ENCODE measurements at places on chromosomes 1 and 21.

- DNase-seq = no peak
Measured at GRCh38 chr21:41570791-41571355, 62.9 kb upstream of the TMPRSS2 start.

DNA sequence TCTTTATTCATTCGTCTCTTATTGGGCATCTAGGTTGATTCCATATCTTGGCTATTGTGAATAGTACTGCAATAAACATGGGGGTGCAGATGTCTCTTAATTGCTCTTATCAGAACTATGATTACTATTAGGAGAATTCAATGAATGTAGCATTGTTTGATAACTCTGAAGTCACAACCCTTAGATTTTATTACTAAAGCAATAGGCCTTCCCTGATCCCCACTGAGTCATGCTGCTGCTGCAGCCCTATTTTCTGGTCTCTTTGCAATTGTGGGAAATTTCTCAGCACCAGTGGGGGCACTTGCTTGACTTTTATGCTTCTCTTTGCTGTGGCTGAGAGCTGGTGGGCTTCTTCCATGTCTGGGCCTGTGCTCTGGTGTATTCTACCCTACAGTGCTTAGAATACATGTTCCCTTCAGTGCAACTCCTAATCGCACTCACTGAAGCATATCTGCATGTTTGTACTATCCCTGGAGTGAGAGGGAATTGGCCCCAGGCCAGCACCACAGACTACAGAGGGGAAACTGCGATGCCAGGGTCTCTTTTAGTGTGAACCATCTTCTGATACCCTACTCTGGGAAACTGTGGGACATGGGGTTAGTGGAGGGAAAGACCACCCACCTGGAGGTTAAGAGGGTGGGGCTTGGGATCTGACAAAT, 52.2 kb upstream of the ROR1 start:
- no peak for DNase-seq

DNA sequence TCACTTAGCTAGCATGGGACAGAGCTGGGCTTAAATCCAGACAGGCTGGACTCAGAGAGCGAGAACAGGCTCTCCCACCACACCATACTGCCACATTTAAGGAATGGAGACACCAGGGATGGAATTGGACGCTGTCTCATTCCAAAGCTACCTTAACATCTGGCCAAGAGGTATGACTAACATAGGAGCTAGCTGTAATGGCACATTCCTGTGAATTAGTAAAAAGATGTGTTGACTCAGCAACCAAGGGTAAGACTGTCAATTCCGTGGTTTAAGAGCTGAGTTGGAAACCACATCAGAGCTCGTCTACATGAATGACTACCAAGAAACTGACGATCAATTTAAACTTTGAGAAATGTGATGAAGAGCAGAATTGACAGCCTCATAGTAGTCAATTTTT, 8.3 kb upstream of the TNFRSF9 start:
- DNase-seq = peak; percentile 13

GRCh38 chr1:225868631-225869330, 13.4 kb downstream of the TMEM63A start:
- no peak for DNase-seq

DNA sequence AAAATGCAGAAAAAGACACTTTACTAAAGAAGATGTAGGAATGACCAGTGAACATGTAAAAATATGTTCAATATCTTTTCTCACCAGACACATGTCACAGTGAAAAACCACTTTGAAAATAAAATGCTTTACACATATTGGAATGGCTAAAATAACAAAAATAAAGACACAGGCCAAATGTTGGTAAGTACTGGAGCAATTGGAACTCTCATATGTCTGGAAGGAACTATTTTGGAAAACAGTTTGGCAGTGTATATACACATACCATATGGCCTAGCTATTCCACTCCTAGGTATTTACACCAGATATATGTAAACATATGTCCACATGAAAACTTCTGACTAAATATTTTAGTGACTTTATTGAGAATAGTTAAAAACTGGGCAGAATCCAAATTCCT, 927.2 kb downstream of the BRINP3 start:
- DNase-seq = no peak

GRCh38 chr1:224632921-224633321, 16.8 kb downstream of the CNIH3 start:
- no peak for DNase-seq

DNA sequence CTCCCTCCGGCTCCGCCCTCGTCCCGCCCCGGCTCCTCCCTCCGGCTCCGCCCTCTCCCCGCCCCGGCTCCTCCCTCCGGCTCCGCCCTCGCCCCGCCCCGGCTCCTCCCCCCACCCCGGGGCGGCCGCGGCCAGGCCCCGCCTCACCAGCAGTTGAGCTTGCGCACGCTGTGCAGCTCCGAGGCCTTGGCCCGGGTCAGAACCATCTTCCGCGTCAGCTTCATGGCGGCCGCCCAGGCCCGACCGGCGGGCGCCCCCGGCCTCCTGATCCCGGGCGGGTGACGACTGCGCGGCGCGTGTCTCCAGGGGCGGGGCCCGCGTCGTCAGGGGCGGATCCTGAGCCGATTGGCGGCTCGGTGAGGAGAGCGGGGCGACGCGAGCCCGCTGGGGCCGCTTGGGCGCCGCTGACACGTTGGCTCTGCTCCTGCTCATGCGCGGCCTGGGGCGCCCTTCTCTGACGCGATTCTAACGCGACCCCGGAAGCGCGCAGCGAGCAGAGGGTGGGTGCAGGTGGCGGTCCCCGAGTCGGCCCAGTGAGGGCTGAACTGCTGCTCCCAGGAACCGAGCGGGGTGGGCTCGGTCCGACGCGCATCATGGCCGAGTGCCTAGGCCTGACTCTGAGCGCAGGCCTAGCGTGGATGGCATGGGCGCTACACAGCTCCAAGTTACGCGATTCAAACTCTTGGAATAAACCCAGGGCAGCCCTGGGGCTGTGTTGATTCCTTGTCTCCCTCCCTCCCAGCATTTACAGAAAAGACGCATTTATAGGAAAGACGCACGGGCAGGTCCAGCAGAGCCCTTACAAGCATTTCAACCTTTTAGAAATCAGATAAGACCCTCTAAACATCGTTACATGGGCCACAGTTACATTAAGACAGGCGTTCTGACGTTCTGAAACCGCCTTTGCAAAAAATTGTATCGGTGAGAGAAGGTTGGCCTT, at the start of gene CFAP410:
Gene CFAP410, minus strand, starts transcription at position 420 of the 940 bp plus-strand sequence. Its CDS starts 196 bp downstream, at position 224.
- peak; percentile 96 for DNase-seq

DNA sequence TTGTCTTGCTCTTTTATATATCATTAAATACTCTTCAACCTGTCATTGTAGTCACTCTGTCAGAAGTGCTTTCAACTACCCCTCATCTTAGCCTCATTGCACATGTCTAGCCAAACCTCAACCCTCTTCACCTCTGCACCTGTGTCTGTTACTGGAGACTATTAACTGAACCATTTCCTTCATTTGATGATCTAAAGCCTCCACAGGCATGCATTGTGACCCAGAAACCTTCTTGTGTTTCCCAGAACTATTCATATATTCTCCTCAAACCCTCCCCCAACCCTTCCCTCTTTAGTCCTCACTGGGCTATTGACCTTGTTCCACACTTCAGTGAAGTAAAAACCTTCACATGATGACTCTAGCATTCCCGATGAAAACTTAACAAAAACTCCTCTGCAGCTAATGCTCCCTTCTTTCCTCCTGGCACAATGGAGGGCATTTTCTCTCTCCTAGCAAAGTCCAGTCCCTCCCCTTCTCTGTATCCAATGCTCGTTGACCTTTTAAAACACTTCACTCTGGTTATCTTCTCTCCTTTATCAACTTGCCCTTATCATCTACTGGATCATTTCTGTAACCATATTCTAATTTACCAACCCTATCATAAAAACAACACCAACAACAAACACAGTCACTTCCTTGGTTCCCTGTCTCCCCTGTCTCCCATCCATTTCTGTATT, 86.1 kb downstream of the BACH1 start:
- no peak for DNase-seq

DNA sequence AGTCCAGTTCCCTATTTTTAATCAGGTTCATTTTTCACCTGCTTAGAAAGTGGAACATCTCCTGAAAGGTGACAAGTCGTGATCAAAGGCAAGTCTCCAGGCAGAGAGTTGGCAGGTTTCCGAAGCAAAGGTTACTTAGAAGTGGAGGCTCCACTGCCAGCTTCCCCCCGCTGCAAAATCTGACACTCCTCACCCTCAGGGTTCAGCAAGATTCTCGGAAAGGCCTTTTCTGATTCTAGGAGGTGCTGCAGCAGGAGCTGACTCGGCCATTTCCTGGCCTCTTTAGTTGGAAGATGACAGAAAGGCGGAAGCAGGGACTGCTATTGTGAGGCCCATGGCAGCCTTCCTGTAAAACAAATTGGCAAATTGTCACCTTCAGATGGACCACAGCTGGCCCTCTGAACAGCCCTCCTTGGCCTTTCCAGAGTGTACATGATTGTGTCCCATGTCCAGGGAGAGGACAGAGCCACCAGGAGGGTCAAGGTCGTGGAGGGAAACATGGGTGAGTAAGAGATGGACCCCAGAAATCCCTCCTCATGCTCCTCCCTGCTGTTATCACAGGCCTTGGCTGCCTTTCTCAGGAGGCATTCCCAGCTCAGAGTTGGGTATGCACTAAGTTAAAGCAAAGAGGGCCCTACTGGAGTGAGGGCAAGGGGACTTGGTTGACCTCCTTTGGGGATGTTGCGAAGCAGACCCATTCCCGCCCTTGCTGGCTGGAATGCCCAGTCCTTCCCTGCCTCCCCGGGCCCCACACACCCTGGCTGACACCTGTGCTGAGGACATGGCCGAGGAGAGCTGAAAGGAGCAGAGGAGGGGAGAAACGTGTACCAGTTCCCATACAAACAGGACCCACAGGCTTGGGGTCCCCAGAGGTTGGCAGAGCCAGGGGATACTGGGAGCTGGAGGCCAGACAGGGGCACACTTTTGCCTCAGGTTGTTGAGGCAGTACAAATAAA, 115.5 kb upstream of the IRF2BP2 start:
- peak; percentile 35 for DNase-seq

GRCh38 chr1:48767975-48768510, 8.6 kb downstream of the BEND5 start:
- no peak for DNase-seq

DNA sequence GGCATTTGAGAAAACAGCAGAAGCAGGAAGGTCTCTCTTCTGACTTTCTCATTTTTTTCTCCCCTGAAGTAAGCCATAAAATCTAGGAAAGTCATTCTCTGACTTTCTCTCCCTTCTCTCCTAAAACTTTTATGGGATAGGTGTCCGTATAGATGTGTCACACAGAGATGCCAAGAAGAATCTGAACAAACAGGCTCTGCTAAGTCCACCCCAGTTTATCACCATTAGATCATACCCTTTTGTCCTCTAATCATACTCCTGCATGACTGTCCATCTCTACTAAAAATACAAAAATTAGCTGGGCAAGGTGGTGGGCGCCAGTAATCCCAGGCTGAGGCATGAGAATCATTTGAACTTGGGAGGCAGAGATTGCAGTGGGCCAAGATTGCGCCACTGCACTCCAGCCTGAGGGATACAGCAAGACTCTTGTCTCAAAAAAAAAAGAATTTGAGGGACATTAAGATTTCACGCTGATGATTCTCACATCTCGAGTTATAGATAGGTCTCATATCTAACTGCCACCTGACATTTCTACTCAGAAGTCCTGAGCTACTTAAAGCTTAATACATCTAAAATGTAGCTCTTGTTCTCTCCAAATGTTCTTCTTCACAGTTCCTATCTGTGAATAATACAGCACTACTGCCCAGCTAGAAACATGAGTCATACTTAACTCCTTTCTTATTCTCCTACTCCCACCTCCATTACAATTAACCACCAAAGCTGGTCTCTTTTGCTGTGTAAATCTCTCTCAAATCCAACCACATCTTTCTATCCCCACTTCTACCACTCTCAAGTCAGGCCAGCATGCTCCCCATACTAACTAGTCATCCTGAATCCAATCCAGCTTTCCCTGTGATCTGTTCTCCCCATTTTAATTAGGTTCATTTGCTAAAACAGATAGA, 47.7 kb downstream of the ZNF644 start:
- no peak for DNase-seq

DNA sequence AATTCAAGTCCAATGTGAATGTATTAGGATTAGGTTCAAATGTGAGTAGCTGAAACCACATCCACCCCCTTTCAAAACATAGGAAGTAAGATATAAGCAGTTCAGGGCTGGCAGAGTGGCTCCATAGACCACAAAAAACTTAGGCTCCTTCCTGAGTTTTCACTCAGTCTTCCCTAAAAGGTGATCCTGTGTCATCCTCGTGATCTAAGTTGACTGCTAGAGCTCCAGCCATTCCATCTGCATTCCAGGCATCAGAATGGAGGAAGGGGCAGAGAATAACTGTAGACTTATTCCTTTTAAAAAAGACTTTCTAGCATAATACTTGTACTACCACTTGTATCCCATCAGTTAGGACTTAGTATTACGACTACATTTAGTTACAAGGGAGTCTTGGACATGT, 204.1 kb downstream of the PBX1 start:
- no peak for DNase-seq

DNA sequence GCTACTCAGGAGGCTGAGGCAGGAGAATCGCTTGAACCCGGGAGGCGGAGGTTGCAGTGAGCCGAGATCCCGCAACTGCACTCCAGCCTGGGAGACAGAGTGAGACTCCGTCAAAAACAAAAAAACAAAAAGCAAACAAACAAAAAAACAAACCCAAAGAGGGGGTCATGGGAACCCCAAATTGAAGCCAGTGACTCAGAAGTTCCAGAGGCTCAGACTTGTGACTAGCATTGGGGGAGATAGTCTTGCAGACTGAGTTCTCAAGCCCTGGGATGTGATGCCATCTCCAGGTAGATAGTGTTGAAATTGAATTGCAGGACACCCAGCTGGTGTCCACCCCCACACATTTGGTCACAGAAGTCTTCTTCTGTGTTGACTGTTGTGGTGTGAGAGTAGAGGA, 24.9 kb upstream of the ENO1 start:
- no peak for DNase-seq

DNA sequence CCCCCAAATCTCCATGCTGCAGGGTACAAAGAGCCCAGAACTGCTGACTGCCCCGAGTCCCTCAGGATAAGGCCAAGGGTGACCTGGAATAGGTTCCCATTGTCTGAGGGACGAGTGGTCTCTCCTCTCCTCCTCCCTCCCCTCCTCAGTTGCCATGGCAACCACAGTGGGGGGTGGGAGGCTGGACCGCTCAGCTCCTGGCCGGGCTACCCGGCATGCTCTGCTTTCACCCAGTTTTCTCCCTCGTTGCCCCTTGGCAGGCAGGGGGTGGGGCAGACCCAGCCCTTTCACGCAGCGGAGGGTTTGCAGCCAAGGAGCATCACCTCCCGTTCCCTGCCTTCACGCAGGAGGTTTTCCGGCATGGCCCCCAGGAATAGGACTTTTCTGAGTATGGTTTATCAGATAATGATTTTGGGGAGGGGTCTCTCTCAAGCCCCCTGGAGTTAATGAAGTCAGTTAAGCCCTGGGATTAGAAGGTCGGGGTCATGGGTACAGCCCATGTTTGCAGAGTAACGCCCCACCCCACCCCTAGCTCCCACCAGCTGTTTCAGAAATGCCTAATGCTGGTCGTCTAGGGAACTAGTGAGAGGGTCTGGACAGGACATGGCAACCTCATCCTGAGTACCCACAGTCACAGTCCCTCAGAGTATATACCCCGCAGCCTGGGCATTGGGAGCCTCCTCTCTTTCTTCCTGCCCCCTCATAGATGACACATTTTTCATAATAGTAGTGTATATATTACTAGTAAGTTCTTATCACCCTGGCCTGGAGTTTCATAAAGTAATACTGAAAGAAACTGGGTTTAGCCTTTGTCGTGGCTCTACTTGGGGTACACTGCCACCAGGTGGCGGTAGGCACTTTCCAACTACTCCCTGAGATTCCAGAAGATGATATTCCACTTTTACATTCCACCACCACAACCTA, 20.7 kb downstream of the C1QB start:
- no peak for DNase-seq

Measured in activated naive CD4-positive, alpha-beta T cell treated with anti-CD3 and anti-CD28 coated beads, Interleukin-2, amount 50 U/mL, for 16 hours (primary cell).